ENCODE measurements at places on chromosomes 3 and 15. TPM values are rescaled to one million over a fixed set of nuclear protein-coding genes. Genes with fewer than 3 reads are reported as not detected.

Gene RARRES1
- 0.34 TPM for total RNA-seq

Gene LRIG1
- total RNA-seq, result 3.0 TPM

GRCh38 chr15:88108991-88109390 is 147.5 kb downstream of the NTRK3 start:
- no peak for DNase-seq

DNA sequence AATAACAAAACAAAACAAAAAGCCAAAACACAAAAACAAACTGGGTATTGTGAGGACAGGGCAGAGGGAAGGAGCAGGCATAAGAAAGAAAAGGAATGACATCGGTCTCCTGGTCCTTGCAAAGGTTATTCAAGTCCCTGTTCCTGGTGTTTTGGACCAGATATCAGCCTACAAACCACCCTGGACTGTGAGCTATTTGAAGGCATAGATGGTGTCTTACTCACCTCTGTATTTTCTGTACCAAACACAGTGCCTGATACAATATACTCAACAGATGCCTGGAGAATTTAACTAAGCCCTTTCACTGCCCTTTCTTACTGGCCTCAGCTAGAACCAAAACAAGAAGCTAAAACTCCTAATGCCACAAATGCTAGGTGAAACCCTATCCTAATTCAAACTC is 197.0 kb downstream of the TIGIT start:
- DNase-seq, result no peak

- peak; percentile 44 for DNase-seq
Observed at GRCh38 chr15:74036271-74037170, 42.0 kb downstream of the PML start.

DNA sequence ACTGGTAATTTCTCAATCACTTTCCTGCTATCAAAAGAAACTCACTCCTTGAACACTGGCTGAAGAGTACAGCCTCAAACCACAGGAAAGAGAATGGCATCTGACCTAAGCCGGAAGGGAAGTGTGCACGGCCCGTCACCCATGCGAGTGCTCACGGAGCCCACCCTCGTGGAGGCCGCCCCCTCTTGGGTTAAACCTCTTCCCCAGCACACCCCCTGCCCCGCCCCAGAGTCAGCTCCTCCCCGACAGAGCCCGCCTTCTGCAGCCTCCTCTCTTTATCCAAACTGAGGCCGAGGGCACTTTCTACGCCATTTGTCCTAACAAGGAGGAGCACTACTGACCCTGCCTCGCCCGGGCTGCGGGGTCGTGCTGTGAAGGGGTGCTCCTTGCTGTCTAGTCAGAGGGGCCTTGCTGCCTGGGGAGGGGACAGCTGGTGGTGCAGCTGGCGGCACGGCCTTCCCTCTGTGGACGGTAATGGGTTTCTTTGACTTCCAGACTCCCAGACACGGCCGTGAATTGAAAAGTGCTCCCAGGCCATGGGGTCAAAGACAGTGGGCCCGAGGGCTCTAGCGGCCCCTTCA is 137.7 kb downstream of the NSMCE3 start:
- DNase-seq, result no peak

DNA sequence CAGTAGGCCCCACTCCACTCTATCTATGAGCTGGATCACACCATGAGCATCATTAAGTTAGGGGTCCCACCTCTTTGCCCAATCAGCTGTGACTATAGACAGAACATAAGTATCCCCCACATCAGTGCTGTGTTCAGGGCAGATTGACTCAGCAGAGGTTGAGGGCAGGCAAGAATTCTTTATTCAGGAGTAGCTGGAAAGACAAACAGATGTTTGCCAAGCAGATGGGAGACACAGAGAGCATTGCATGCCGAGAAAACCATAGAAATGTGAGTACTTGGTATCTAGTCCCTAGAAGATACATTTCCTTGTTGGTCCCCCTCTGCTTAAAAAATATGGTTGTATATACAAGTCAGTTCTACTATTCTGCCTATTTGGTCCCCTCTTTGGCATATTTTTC is 440.8 kb downstream of the RAP2B start:
- DNase-seq, result no peak

Gene TXNRD3
- 9.9 TPM for total RNA-seq

DNA sequence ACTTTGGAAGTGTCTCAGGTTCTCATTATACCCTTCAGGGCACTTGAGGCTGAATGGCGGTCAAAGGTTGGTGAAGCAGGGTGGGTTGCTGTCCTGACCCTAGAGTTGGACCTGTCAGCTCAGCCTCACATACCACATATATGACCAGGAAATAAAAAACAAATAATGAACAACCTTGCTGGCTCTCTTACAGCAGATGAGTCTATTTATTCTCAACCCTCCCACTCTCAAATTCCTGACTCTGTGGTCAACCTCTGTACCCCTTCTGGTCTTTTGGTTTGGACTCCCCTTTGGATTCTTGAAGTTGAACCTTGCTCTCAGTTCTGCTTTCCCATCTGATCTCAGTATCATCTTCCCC is 16.9 kb downstream of the PPP2R3A start:
- peak; percentile 38 for DNase-seq

Gene BMF
- total RNA-seq, result 8.7 TPM

Measured in LHCN-M2 (cell line).